ENCODE measurements at places on chromosomes 4 and X.

DNA sequence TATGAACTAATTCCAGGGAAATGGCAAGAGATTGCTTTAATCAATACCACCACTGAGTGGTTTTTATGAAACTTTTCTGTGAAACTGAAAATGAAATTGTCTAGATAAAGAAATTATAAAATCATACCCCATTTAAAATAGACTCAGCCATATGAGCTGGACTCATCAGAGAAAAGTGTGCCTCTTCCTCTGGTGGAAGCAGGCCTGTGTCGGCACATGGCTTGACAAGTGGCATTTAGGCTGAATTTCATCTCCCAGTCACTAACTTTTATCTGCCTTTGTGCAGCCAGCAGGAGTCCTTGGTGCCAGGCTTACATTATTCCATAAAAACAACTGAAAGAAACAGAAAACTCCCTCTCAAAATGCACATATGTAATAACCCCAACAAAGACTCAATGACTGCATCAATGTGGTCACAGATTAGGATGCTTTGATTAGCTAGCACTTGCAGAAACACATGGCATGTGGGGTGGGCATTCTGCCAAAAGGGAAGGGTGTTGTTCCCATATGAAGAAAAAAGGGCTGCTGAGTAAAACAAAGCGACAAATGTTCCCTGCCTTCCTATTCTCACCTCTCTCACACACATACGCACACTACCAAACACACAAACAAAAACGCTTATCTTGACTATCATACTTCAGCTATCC lies 232.3 kb downstream of the PABPC4L start:
- peak; percentile 17 for DNase-seq

DNA sequence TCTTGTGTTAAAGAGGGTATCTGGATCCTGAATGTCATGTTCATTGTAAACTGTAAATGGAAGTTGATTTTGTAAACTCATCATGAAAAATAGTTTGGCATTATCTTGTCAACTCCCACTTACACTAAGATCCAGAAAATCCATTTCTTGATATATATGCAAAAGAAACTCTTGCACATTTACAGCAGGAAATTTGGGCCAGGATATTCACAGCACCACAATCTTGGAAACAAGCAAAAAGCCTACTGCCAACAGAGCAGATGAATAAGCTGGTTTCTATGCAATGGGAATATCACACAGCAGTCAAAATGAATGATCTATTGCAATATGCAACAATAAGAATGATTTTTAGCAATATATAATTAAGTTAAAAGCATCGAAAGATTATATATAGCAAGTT lies 8.6 kb downstream of the GABRA4 start:
- DNase-seq = no peak

GRCh38 chr4:2301806-2302205 lies 39.9 kb upstream of the MXD4 start:
- DNase-seq = no peak

DNA sequence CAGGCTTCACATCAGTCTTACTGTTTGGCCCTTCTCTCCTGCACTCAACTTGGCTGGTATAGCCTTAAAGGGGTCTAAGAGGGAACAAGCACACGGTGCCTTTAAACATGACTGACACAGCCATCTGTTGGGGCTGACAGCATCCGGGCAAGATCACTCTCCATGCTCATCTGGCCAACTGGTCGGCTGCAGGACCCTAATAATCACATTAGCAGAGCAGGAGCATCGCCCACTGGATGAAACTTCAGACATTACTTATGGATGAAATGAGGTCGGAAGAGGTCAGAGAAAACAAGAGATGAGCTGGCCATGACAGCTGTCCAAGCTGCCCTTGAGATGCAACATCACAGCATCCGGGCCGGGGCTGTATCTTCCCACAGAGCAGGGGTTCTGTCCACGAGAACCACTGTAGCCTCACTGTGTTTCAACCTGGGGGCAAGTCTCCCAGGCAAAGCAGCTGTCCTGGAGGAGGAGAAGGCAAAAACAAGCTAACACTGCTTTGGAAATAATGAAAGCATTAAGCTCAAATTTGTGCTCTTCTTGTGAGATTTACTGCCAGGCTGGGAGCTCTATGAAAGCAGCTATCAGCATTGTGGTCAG lies 94.4 kb upstream of the TTC29 start:
- DNase-seq = no peak

- DNase-seq = peak; percentile 7
Measured at GRCh38 chrX:12080265-12080664, 58.0 kb upstream of the FRMPD4 start.

GRCh38 chrX:120514236-120514635 lies 45.1 kb upstream of the LAMP2 start:
- DNase-seq = no peak

GRCh38 chr4:150072471-150072870 lies 5.8 kb upstream of the DCLK2 start:
- no peak for DNase-seq

- no peak for DNase-seq
Measured at GRCh38 chr4:185293202-185293601, 83.8 kb downstream of the SNX25 start.

GRCh38 chr4:25370242-25370641 lies 6.8 kb upstream of the ANAPC4 start:
- DNase-seq = no peak

DNA sequence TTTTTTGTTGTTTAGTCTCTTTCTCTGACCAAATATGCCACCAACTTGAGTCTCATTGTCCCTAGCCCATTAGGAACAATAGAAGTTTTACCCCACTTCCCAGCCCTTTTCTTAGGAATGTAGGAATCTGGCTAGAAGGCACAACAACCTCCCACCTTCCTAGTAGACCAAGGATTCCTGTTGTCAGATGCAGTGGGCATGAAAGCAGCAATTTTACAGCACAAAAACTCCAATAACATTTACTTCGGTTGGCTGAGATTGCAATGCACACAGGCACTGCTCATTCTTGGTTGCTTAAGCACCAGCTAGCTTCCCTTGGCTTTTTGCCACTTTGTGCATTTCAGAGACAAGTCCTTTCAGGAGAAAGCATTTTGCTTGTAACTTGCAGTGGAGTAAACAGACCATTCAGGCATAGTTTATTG lies 312.8 kb downstream of the TENM3 start:
- DNase-seq = no peak

GRCh38 chr4:189304167-189304566 lies 636.5 kb upstream of the FRG1 start:
- DNase-seq = no peak
